ENCODE measurements at places on chromosomes 1 and 21.
A peak's percentile ranks its signal among the peaks of the same experiment; 100 is the strongest.

- DNase-seq: no peak
These were observed 48.7 kb downstream of the MRPS6 start for GRCh38 chr21:34122047-34122446.

GRCh38 chr1:174836543-174836942 lies 163.2 kb upstream of the CACYBP start:
- DNase-seq: no peak

DNA sequence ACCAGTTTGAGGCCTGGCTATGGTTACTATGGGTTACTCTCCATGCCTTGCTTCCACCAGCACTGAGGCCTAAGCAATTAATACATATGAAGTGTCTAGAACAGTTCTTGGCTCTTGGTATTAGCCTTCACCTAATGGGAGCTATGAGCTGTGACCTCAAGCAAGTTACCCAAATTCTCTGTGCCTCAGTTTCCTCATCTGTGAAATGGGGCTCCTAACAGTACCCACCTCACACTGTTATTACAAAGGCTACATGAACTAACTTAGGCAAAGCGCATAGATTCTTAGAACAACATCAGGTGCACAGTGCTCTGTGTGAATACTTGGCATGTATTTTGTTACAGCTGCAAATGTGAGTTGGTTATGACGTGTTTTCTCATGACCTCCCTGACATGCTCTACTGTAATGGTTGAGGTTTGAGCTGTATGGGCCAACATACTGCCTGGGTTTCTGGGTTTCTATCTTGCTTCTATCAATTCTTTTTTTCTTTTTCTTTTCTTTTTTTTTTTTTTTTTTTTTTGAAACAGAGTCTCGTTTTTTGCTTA lies 26.5 kb downstream of the CDCP2 start:
- peak; percentile 17 for DNase-seq

DNA sequence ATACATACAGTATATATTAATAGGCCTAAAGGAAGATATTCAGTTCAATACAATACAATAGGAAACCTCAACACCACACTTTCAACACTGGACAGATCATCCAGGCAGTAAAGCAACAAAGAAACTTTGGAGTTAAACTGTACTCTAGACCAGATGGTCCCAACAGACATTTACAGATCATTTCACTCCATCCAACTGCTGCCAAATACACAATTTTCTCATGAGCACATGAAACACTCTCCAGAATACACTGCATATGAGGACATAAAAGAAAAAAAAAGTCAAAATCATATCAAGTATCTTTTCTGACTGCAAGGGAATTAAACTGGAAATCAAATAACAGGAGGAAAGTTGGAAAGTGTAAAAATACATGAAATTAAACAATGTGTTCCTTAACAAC lies 607.5 kb upstream of the BRINP3 start:
- peak; percentile 16 for DNase-seq

GRCh38 chr1:229839800-229840199 lies 213.8 kb downstream of the URB2 start:
- DNase-seq: no peak

- DNase-seq: no peak
These were observed 651.0 kb downstream of the SMYD3 start for GRCh38 chr1:245855846-245856730.
